ENCODE measurements at places on chromosomes 2 and 18.

DNA sequence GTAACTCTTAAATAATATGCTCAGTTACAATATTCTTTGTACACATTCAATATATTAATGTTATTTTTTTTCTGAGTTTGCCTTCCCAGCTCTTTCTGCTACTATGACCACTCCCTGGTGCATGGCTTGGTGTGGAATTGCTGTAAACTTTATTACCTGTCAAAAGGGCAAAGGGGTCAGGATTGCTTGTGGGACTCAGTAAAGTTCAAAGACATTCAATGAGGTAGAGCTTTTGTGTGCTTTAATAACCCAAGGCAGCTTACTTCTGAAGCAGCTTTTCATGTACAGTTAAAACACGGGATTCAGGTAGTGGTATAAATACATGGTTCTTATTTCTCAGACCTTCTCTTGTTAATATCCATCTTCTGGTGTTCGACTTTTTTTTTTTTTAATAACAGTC lies 132.8 kb downstream of the MEIS1 start:
- DNase-seq: no peak

- no peak for DNase-seq
Observed at GRCh38 chr2:105933906-105934305, 189.2 kb downstream of the NCK2 start.

DNA sequence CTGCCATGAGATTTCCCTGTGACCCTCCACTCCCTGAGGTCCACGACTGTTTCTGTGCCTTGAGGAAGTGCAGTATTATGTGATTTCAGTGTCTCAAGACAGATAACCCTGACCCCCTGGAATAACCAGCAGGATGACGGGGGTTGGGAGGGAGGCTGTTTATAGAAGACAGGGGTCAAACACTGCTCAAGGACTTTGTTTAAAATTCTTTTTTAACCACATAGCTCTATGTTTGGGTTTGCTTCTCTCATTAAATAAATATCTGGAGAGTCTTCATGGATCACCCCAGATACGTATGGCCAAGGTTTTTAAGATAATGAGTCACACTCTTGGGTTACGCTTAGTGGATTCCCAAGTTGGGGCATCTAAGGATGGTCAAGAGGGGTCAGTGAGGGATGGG lies 523.8 kb upstream of the TNP1 start:
- DNase-seq: no peak

DNA sequence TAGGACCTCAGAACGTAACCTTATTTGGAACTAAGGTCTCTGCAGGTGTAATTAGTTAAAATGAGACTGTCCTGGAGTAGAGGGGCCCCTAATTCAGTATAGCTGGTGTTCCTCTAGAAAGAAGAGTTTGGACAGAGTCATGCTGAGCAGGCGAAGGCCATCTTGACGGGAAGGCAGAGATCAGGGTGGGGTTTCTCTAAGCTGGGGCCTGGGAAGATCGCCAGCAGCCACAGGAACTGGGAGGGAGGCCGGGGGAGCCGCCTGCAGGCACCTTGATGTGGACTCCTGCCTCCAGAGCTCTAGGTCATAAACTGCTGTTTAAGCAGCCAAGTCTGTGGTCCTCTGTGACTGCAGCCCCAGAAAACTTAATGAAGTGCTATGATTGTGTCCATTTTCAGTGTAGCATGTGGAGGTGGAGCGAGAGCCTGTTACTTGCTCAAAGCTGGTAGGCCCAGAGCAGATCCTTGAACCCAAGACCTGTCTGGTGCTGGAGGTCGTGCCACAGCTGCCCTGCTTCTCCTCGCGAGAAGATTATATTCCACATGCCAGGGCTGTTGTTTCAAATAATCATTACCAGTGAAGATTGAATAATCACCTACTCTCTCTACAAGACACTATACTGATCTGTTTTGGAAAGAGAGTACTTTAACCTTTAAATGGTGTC lies 105.7 kb downstream of the TPO start:
- no peak for DNase-seq

DNA sequence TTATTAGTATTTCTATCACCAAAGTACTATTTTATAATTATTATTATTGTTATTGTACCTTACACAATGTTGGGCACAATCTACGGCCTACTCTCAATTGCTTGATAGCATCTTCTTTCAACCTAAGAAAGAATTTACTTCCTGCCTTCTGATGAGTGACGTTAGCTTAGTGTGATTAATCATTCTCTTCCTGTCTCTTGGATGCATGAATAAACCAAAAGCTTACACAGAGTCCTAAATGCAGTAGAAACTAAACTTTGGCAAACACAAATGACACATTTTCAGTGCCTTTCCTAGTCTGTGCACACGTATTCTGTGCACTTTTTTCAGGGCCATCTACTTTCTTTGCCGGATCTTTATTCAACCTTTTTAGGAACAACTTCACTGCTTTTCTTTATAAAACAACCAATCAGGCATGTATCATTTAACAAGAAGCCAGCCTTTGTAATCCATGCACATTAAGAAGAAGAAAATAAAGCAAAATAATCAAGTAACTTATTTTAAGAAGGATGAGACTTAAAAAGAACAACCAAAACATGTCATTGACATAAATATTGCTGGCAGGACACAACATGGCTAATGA lies 19.1 kb downstream of the TRAK2 start:
- DNase-seq: peak; percentile 78

DNA sequence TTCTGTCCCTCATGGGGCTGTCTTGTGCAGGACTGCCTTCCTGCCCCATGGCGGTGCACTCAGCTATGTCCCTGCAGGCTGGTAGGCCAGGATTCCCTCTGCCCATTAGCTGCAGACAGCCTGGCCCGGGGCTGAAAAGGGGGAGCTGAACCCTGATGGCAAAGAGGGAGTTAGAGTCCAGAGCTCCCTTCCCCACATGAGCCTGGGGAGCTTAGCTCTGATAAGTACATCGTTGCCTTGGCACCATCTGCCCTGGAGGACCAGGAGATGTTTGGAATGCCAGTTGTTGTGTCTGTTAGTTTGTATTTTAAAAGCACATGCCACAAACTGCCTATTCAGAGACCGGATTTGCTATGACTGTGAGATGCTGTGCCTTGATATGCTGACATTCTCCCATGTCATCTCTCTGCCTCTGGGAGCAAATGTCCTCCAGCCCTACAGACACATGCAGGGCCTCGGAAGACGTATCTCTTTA lies 65.1 kb upstream of the AFF3 start:
- no peak for DNase-seq

DNA sequence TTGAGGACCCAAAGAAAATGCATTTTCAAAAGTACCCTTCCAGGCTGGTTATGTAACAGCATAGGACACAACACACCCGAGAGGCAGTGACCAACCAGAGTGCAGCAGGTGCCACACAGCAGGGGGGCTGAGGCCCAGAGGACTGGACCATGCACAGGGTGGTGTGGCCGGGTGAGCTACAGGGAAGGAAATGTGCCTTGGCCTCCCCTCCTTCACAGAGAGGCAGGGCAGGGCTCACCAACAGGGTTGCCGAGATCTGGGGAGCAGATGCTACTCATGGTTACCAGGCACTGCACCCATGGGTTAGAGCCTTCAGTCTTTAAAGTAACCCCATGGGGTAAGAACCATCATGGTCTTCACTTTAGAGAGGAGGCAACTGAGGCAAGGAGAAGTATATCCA lies 158.4 kb downstream of the MSH2 start:
- no peak for DNase-seq

DNA sequence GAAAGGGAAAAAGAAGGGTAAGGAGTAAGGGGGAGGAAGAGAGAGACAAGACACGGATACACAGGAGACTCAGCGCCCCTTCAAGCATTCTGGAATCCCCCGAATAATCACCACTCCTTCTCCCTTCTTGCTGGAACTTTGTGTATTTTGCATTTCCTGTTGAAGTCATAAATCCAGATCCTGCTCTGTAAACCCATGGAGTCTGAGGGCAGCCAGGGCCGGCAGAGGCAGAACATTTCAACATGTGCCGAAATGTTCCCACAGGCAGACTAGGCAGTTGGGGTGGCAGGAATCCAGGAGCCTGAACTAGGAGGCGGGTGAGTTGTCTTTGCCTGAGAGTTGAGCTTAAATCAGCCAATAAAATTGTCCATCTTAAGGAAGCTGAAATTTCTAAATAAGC lies 193.1 kb downstream of the SH3RF3 start:
- DNase-seq: no peak

DNA sequence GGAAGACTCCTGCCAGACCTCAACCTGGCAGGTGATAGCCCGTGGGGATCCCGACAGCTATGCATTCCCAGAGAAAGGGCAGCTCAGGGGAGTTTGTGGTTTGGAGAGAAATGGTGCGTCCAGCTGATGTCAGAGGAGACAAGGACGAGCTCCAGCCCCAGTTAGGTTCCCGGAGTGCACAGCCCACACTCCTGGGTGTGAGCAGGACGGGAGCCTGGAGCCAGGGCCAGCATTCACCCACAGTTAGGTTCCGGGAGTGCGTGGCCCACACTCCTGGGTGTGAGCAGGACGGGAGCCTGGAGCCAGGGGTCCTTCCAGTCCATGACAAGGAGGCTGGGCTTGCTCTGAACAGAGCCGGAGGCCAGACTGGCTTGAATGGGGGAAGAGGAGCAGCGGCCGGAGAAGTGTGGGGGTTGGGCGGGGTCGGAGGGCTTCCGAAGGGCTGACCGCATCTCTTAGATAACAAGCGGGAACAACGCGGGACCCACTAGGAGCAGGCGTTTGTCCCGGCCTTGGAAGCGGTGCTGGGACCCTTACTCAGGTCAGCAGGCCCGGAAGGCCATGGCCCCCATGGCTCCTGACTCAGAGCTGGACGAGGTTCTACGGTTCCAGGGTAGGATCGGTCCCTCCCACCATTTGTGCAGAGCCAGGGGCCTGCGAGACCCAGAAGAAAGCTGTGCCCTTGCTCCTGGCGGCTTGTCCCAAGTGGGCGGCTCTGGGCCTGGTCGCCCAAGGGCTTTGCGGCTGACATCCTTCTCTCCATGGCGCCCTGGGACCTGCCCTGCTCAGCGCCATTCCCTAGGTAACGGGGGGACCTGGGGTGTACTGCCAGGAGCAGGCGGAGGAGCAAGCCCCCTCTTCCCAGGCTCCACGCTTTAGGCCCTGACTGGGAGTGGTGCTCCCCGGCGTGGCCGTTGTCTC lies 185.6 kb downstream of the RTP5 start:
- DNase-seq: no peak

DNA sequence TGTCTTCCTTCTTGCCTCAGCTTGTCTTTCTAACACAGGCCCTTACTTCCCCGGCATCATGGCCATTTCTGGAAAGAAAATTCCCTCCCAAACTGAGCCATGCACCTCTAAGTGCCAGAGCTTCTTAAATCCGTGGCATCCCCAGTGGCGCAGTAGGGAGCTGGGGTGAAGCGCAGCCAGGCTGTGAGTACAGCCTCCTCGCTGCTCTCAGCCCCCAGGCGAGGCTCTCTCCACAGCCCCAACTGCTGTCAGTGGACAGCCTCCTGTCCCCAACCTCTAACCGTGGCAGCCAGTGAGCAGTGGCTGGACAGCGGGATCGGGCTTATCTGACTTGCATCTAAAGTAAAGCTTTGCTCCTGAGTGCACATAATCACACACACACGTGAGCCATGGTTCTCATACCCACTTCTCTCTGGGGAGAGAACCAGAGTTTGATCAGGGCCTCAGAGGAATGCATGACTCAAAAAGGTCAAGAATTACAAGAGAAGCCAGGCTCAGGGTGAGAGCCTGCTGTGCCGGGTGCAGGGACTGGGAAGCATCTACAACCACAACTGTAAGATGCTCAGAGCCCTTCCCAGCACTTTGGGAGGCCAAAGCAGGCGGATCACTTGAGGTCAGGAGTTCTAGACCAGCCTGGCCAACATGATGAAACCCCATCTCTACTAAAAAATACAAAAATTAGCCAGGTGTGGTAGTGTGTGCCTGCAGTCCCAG lies 50.7 kb downstream of the SFXN5 start:
- DNase-seq: peak; percentile 65

GRCh38 chr18:55861266-55861665 lies 273.3 kb upstream of the TCF4 start:
- peak; percentile 41 for DNase-seq

DNA sequence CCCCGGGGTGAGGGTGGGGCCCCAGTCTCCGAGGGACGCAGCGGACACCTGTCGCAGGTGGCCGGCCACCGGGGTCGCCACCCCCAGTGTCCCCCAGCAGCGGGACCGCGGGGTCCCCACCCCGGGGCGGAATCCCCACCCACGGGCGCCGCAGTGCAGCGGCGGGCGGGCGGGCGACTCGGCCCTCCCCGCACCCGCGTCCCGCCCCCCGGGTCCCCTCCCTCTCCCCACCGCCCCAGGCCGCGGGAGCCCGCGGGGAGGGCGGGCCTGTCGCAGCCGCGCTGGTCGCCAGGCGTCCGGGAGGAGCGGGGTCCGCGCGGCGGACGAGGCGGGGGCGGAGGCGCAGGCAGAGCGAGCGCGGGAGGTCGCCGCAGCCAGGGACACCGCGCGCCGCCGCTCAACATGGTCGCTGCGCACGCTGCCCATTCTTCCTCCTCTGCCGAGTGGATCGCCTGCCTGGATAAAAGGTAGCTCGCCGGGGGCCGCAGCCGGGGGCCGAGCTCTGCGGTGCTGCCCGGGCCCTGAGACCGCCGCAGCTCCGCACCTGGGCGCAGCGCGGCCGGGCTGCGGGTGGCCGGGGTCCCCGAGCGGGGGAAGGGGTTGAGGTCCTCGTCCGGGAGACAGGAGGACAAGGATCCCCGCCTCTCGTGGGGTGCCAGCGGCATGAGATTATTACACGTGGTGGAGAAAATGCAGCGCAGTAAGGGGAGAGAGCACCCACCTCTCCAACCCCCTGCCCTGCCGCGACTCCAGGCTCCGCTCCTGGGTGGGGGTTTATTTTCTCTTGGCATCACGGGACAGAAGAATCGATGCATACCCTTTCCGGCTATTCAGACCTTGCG lies at the start of gene RAPGEF4:
RAPGEF4 (plus strand) TSS at position 264 of the 842 bp plus-strand sequence; CDS start at position 403, 139 bp downstream.
- no peak for DNase-seq

DNA sequence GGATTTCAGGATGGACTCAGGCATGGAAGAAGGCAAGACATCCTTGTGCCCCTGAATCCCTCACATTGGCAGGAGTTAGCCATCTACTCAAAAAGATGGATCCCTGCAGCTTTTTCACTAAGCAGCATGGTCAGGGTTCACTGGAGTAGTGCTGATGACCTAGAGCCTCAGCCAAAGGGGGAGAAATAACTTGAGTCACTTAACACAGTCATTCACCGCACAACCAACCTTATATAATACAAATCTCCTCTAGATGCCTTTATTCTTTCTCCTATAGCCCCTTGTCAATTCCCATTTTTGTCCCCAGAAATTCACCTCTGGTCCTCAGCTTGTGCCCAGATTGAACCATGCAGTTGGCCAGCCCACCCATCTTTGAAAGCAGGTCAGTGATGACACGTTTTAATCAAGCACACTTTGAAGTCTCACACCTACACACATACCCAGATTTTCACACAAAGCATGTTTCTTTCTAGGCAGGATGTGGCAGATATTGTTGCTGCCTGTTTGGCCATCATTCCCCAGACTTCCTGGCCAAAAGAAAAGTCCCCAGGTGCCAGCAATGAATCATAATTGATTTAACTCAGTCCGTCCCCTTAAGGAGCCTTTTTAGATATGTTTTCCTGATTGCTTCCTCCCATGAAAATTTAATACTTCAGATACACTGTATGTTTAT lies 84.2 kb downstream of the LBH start:
- DNase-seq: no peak

GRCh38 chr2:10915731-10916276 lies 4.1 kb downstream of the KCNF1 start:
- DNase-seq: no peak
